ENCODE measurements at places on chromosomes 1 and 21.

- no peak for DNase-seq
Measured at GRCh38 chr1:65001231-65001792, 35.0 kb upstream of the JAK1 start.

DNA sequence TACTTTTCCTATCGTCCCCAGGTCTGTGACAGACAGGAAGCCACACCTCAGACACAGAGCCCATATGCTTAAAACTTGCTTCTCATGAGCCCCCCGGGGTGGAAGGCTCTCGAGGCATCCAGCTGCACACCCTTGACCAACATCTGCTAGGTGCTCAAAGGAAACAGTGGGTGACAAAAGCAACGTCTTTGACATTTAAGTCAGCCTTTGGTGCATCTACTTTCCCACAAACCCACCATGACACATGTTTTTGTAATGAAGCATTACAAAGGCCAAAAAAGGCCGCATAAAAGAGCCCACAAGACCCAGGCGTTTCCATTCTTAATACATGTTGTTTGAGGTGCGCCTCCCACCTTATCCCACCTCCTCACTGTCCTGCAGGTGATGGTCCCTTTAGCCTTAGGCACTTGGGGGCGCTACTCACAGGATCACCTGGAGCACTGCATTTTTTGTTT lies 11.8 kb upstream of the FASLG start:
- no peak for DNase-seq

DNA sequence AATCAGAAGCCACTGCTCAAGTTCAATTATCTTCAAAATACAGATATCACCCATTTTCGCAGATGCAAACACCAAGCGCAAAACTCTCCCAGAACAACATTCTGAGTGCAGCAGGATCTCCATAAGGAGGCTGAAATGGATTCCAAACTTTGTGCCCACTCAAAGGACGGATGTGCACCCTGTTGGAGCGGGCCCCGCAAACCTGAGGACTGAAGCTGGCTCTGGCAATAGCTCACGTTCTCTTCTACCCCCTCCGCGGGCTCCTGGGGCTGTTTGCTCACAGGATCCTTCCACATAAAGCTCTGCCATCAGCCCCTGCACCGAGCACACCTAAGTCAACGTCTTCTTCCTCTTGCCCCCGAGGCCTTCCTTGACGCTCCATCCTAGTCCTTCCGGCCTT lies 11.7 kb upstream of the RCSD1 start:
- no peak for DNase-seq

- no peak for DNase-seq
Measured at GRCh38 chr1:215418876-215419447, 148.1 kb upstream of the KCTD3 start.

GRCh38 chr1:44778705-44779576 lies 3.6 kb downstream of the RPS8 start:
- no peak for DNase-seq

DNA sequence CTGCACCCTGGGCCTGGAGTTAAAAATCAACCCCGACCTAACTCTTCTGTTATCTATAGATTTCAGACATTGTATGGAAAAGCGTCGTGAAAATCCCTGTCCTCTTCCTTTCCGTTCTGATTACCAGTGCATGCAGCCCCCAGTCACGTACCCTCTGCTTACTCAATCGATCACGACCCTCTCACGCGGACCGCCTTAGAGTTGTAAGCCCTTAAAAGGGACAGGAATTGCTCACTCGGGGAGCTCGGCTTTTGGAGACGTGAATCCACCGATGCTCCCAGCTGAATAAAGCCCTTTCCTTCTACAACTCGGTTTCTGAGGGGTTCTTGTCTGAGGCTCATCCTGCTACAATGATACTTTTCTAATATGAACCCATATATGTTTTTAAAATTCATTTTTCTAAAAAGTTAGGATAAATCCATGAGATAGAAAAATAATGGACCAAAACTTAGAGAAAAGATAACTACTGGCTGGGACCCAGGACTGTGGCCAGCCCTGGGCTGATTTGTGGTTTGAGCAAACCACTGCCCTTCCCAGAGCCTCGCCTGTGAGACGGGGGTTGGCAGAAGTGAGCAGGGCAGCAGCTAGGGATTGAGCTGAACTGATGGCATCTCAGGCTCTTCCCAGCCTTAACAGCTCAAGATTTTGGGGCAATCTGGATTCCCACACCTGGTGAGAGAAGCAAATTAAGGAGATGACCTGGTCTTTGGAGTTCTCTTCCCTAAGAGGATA lies 5.0 kb downstream of the UQCRHL start:
- no peak for DNase-seq

DNA sequence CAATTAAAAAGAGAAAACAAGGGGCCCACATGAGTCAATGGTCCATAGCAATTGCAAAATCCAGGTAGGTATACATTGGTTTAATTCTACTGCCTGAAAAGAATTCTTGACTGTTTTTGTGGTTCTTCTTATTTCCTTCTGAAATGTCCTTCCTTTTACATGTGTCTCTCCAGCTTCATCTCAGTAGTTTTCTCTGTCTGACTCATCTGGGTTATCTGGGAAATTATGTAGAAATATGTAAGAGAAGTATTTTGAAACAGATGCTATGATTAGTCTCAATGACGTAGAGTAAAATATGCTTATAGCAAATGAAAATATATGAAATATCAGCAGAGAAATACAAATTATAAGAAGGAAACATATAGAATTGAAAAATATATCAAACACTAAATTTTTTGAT lies 953.2 kb downstream of the BRINP3 start:
- no peak for DNase-seq

DNA sequence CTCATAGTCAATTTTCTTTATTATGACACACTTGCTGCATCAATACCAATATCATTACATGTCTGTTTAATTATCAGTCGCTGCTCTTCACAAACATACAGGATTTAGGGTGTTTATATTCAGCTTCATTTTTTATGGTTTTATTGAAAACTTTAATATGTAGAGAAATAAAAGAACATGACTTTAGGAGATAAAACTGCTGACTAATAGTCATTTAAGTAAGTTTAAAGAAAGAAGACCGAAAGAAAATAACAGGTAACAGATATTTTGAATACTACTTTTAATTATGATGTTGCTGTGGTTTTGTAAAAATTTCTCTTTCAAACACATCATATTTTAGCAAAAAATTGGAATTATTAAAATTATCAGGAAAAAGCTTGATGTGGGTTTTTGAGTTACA lies 685.1 kb upstream of the BRINP3 start:
- DNase-seq = no peak

GRCh38 chr1:231200388-231201031 lies 38.7 kb downstream of the TRIM67 start:
- DNase-seq = no peak

DNA sequence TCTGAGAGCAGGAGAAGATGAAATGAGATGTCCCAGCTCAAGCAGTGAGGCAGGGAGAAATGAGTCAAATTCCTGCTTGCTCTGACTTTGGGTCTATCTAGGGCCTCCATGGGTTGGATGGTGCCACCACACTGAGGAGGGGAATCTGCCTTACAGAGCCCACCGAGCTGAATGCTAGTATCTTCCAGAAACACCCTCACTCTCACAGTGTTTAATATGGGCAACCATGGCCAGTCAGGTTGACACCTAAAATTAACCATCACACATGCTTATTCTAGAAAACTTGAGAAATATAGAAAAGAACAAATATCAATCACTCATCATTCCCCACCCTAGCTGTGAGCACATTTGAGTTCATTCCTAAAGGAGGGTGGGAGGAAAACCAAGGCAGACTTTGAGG lies 29.4 kb upstream of the FHAD1 start:
- no peak for DNase-seq

GRCh38 chr1:99107680-99108079 lies 103.0 kb upstream of the PLPPR5 start:
- no peak for DNase-seq

- no peak for DNase-seq
Measured at GRCh38 chr1:210650403-210650802, 321.7 kb downstream of the HHAT start.

GRCh38 chr1:156663178-156663577 lies 14.0 kb downstream of the NES start:
- no peak for DNase-seq

DNA sequence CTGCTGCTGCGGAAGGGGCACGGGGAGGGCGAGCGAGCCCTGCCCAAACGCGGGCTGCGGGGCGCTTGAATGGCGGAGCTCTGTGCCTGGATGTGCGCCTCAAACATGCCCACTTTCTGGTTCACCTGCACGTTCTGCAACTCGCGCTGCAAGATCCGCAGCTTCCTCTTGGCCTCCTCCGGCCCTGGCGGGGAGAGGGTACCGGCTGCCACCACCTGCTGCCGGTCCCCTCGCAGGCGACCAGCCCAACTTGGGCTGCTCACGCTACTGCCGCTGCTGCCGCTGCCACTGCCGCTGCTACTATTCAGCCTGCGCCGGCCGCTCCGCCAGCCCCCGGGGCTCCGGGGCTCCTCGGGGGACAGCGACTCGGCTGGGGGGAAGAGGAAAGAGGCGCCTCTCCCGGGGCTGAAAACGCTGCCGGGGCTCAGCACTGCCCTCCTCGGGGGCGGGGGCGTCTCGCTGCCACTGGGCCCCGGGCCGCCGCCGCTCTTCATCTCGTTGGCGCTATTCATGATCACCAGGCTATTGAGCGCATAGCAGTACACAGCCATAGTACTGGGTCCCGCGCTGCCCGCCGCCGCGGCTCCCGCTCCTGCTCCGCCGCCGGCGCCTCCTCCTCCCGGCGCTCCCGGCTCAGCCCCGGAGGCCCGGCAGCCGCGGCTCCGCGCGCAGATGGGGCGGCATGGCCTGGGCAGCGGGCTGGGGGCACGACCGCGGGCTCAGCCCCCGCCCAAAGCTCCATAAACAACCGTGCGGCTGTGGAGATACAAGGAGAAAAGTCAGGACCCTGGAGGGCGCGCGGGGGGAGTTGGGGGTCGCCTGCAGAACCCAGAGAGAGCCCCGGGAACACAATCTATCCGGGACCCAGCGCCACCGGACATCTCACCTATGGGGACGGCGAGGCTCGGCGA lies 1.9 kb downstream of the ITPKB start:
- DNase-seq = peak; percentile 81

DNA sequence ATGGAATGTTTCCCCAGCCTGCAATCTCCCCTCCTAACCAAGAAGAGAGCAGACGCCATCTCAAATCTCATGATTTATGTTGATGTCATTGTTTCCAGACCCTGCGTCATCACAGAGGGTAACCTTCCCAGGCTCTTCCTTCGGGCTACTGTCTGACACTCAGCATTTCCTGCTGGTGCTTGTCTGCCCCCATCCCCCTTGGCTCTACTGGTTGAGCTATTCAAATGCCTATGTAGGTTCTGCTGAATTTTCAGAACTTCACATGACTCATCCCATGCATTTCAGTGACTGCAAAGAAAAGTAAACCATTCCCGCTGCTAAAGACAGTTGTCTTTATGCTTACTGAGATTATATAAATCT lies 24.8 kb upstream of the ITPKB start:
- no peak for DNase-seq

GRCh38 chr21:39650306-39650705 lies 37.6 kb downstream of the B3GALT5 start:
- DNase-seq = no peak

DNA sequence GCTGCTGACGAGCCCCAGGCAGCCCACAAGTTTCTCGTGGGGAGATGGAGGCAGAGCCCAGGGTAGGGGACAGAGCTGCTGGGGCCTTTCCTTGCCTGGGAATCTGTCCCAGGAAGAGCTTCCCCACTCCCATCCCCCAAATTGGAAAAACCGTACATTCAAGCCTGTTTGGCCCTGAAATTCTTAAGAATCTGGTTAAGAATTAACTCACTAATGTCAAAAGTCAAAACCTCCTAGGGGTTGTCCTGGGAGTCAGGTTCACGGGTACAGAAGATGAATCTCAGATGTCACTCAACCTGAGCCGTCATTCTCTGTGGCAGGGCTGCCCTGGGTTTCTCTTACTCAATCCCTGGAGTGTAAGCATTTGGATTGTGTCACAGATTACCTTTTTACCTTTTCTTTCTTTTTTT lies 8.4 kb downstream of the C1orf115 start:
- DNase-seq = no peak

GRCh38 chr1:200979574-200980451 lies 43.7 kb downstream of the KIF21B start:
- no peak for DNase-seq

DNA sequence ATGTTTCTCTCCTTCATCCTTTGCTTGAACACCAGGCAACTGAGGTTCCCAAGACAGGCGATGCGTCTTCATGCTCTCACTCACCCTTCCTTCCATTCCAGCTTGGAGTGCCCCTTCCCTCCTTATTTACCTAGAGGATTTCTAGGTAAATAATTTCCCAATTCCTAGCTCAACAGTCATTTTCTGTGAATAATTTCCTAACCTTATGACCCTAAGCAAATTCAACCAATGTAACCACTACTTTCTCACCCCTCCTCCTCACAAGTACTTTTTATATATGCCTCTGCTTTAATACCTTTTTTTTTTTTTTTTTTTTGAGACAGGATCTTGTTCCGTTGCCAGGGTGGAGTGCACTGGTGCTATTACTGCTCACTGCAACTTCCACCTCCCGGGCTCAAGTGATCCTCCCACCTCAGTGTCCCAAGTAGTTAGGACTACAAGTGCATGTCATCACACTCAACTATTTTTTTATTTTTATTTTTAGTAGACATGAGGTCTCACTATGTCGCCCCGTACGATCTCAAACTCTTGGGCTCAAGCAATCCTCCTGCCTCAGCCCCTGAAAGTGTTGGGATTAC lies 86.7 kb downstream of the USP24 start:
- no peak for DNase-seq

DNA sequence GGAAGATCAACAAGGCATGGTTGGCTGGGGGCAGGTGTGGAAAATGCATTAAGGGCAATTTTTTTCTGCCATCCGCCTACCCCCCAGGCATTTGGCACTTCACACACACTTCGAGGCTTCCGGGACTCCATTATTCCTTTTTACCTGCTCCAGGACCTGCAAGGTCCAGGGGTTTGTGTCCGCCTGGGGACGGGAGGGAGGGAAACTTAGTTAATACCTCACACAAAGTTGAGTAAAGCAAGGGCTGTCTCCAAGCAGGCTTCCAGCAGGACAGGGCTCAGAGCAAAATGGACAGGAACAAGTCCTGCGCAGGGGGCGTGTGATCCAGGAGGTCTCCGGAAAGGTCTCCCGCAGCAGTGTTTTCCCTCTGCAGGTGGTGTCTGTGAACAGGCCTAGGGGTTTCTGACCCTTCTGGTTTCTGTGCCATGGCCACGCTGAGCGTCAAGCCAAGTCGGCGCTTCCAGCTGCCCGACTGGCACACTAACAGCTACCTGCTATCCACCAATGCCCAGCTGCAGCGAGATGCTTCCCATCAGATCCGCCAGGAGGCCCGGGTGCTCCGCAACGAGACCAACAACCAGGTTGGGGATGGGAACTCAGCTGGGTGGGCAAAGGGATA lies 712 bp downstream of the TEKT2 start:
- no peak for DNase-seq

GRCh38 chr1:92756537-92756936 lies 28.4 kb downstream of the EVI5 start:
- no peak for DNase-seq

- DNase-seq = no peak
Measured at GRCh38 chr1:153248176-153248879, 11.2 kb upstream of the LORICRIN start.

- no peak for DNase-seq
Measured at GRCh38 chr21:43302062-43302700, 124.8 kb downstream of the SIK1 start.

- no peak for DNase-seq
Measured at GRCh38 chr1:197559244-197559643, 216.0 kb downstream of the DENND1B start.

All from globus pallidus (tissue), 1 donor.